ENCODE measurements at places on chromosomes 3 and 15.

DNA sequence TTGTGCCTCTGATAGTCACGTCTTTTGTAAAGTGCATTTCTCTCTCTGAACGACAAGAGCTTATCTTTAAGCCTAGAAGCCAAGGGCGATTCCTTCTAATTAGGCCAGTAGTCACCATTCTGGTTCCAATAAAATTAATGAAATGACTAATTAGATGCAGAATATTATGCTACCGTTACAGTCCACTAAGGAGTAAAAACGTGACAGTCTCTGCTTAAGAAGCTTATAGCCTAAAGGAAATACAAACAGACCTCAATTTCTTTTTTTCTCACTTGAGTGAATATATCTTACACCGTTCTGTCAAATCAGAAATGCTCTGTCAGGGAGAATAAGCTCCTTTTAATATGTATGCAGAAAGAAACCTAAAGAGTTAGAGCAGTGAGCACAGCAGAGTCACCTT lies 236.1 kb downstream of the CD47 start:
- DNase-seq: no peak

DNA sequence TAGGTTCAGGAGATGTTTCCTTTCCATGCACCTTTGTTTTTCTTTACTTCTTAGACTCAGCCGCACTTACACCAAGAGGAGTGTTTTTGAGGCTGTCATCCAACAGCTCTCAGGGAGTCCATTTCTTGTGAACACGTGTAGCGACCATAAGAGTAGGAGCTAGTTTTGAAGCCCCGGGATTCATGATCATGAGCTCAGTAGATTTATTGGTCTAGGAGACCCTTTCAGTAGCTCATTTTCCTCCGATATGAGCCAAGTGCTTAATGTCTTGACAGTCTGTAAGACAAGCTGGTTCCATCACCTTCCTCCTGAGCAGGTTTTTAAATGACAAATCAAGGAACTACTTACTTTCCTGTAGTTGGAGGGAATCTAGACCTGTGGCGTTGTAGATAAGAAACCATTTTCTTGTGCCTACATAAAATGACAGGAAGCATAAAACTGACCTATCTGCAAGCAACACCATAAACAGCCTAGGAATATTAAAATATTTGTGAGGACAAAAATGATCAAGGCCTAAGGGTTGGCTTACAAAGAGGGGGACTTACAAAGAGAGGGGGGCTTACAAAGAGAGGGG lies 172.6 kb upstream of the BHLHE40 start:
- no peak for DNase-seq

GRCh38 chr3:71926262-71926600 lies 141.3 kb upstream of the PROK2 start:
- DNase-seq: peak; percentile 44

DNA sequence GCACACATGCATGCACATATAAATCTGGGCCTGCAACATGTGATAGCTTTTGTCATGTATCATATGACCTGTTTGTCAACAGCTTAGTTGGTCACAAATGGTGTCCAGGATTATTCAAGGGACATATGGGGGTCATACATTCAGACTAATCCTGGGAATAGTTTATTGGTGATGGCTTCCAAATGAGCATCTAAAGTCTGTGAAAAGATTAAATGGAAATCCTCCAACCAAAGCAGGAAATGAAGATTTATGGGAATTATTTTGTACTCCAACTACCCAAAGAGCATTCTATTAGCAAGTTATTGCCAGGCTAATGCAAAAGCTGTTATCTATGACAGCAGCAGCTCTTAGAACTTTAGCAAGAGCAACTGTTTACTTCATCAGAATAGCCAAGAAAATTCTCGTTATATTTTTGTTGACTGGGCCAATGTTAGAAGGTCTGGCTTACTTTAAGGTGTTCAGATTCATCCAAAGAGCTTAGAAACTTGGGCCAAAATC lies 7.1 kb downstream of the FSTL1 start:
- no peak for DNase-seq

GRCh38 chr3:8550611-8551010 lies 49.0 kb downstream of the LMCD1 start:
- DNase-seq: no peak

DNA sequence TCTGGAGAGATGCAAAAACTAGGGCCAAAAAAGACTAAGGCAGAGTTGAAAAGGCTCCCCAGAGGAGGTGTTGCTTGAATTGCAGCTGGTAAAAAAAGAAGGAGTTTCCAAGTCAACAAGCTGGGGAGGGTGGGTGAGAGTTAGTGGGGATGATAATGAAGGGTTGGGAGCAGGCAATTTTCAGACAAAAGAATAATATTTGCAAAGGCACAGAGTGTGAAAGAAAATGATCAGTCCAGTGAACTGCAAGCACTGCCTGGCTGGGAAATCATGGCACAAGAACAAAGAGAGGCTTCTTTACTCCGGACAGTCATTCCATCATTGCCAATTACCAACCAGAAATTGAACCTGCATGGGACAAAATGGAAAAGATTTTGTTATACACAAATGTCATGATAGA lies 42.2 kb downstream of the C3orf85 start:
- no peak for DNase-seq

DNA sequence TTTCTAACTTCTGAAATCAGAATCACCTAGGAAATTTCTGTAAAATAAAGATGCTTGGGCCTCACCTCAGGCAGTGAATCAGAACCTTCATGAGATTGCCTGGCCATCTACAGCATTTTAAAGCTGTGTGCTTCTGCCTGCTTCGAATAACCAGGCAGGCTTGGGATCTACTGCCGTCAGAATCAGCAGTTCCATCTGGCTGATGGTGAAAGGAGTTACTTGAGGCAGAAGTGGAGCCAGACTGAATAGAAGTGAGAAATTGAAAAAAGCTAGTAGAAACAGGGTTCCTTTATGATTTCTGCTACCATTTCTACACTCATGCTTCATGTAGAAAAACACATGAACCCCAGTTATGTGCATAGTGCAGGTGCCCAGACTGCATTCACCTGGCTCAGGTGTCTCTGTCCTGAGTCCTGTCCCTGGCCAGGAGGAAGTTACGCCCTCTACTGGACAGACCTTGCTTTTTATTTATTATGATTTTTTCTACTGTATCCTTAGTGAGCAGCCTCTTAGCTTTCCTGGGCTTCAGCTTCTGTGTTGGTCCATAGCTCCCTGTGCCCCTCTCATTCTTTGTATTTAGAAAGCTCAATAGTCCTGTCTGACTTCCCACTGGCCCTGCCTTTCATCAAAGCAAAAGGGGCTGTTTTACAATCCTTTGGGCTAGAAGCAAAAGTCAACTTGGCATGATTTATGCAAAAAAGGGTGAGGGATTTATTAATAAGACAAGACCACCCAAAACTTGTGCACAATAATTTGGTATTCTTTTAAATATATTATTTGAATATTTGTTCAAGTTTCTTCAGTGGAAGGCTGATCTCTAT lies 200.8 kb upstream of the GOLGA6L4 start:
- DNase-seq: peak; percentile 34

- DNase-seq: no peak
Observed at GRCh38 chr3:59443618-59444293, 393.9 kb upstream of the CFAP20DC start.

- DNase-seq: no peak
Observed at GRCh38 chr3:151460228-151460627, 633 bp downstream of the IGSF10 start.

- DNase-seq: no peak
Observed at GRCh38 chr3:14133876-14134275, 9.0 kb downstream of the TMEM43 start.

GRCh38 chr3:162337630-162338029 lies 841.0 kb downstream of the OTOL1 start:
- no peak for DNase-seq

DNA sequence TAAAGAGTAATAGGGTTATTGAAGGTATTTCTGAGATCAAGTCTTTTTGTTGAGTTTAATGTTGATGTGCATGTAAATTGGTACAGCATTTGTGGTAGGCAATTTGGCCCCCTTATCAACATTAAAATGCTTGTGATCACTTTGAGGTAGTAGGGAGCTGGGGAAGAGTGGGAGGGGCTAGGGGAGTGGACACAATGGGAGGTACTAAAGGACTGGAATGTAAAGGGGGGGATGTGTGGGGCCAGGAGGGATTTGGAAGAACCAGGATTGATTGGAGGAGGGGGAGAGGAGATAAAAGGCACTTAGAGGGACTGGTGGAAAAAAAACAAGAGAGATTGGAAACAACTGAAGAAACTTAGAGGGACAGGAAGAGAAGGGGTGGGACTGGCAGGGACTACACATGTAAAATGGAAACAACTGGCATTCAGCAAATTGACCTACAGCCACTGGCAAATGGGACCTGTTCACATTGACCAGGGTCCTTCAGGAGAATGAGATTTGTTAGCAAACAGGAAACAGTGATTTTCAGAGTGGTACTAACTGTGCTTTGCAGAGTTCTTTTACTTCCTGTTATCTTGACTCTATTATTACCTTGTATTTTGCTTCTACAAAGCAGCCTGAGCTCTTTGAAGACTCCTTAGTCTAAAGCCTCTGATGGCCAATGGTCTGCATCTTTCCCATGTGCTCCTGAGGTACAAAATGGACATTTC lies 47.8 kb upstream of the ZBTB38 start:
- no peak for DNase-seq

DNA sequence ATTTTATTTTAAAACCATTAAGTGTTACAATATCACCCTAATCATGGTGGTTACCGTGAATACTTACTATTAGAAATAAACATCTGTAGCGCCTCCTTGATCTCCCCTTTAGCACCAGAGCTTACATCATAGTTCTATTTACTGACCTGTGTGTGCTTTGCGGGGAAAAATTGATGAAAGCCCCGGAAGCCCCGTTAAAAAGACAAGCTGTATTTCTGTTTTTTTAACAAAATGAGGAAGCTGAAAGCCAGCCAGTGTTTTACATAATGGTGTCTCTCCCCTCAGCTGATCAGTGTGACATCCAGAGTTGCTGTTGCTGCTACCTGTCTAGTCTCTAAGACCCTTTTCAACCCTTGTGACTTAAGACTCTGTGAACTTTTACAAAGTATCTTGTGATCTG lies 100.8 kb downstream of the OPA1 start:
- peak; percentile 51 for DNase-seq

- no peak for DNase-seq
Observed at GRCh38 chr3:78604341-78604740, 1163.5 kb downstream of the ROBO1 start.

GRCh38 chr3:41498847-41499246 lies 299.5 kb downstream of the CTNNB1 start:
- no peak for DNase-seq

DNA sequence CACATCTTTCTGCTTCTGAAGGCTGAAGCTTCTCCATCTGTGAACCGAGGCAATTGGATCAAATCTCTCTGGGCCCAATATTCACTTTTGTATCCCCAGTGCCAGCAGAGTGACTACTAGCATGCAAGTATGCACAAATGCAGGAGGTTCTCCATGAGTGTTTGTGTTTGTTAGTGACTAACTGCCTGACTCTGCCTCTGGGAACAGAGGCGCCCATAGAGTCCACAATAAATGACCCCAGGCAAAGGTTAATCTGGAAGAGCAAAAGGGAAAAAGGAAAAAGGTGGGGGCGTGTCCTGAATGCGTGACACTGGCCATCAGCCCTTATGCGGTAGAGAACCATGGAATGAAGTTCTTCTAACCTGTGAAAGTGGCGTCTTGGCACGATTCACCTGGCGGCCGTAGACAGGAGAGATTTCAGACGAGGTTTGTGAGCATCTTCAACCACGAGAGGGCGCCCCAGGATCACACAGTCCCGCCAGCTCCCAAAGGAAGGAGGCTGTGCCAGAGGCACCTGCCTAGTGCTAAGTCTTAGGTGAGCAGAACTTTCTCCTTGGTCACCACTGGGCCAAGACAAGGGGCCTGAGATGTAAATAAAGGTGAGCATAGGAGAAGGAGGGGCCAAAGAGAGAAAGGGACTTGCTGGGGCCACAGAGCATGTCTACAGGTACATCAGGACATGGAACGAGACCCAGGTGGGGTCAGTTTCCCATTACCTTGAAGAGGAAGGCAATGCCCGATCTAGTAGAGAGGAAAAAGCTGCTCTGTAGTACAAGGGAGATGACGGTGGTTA lies 44.2 kb downstream of the RBPMS2 start:
- peak; percentile 83 for DNase-seq

- DNase-seq: no peak
Observed at GRCh38 chr3:10683106-10683505, 132.9 kb upstream of the SLC6A11 start.

- no peak for DNase-seq
Observed at GRCh38 chr3:87626546-87626945, 350.2 kb upstream of the POU1F1 start.

GRCh38 chr3:61595826-61596225 lies 34.5 kb downstream of the PTPRG start:
- DNase-seq: no peak

DNA sequence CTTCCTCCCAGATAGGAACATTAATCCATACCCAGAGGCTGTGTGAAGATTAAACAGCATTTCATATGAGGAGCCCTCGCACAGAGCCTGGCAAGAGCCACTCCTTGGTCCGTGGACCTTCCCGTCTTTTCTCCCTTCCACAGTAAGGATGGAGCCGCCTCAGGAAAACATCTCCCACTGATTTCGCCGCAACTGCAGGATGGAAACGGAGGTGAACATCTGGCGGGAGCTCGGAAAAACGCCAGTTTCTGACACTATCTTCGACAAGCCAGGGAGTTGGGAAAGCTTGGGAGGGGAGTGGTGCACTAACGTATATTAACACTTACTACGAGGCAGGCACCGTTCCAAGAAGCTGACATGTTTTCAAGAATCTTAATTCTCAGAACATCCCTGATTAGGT lies 157.9 kb downstream of the XXYLT1 start:
- DNase-seq: no peak

- DNase-seq: no peak
Observed at GRCh38 chr3:194632226-194632808, 902 bp downstream of the TMEM44 start.

DNA sequence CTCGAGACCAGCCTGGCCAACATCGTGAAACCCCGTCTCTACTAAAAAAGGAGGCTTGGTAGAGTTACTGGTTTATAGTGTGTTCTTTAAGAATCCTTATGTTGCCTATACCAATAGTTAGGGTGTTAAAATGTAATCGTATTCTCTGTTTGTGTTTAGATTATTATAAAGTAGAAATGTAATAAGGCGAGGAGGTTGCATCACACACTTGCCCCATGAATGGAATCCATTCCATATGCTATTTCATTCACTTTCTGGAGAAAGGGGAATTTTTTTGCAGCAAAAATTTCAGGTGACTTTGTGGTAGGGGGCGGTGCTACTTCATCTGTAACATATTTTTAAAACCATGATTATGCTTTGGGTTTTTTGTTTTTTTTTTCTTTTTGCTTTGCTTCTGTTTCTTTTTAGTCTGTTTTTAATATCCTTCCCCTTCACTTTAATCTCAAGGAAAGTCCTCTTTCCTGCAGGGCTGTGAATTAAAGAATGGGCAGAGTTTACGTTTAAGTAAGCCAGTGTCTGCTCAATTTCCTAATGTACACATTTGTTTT lies 33.0 kb upstream of the MUC4 start:
- no peak for DNase-seq

DNA sequence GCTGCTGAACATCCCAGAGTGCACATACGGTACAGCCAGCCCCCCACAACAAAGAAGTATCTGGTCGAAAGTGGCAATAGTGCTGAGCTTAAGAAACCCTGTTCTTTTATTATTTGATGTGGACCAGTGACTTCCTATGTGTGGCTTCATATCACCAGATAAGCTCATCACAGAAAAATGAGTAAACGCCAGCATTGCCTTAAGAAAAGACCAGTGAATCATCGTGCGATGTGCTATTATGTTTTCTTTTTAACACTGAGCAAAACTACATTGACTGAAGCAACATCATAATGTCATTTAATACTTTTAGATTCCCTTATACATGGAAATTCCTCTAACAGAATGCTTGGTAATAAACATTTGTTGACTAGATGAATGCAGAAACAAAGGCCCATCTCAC lies 45.2 kb upstream of the ARRDC4 start:
- no peak for DNase-seq
